Urothelium cell line (cell line): ENCODE measurements at places on chromosomes 7 and 10.

DNA sequence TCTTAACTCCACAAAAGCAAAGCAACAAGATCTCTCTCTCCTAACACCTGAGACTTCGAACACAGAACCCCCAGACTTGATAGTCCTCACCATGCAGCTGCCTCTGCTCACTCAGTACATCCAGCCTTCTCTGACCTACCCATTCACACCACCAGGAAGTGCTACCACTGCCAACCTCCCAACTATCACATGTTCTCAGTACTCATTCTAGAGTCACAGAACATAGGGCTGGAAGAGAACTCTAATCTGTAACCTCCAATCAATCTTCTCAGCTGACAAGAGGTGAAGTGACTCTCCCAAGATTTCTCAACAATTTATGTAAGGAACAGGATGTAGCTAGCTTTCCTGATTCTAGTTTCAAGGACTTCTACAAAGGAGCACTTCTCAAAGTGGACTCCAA lies 3.8 kb downstream of the NUDCD3 start:
- DNase-seq, result no peak

DNA sequence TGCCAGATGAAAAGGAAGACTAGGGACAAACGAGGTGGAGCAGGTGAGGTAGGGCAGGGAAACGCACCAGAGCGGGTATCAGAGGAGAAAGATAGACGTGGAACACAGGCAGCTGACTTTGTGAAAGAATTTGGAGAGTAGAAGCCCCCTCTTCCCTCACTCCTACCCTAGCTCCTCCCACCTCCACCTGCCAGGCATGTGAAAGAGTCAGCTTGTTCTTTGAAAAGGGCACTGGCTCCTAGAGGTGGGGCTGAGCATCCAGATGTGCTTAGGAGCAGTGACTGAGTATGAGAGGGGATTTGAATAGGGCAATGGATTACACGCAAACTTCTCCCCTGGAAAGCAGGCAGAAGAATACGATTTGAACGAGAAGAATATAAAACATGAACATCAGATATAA lies 174.2 kb upstream of the INHBA start:
- DNase-seq, result no peak

- DNase-seq, result no peak
These were observed 48.1 kb upstream of the BMS1 start for GRCh38 chr10:42734536-42734935.

DNA sequence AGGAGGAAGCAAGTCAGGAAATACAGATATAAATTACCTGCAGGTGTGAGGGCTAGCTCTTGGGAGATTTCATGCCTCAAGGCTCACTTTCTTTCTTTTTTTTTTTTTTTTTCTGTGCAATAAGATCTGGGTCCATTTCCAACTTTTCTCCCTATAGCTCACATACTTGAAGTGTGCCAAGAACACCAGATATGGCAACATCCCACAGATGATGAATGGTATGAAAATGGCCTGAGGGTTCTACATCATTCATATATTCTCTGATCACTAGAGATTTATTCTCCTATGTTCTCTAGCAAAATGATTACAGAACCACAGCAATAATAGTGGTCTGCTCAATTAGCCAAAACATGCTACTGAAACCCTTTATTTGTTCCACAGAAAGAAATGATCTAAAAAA lies 117.2 kb downstream of the LRRTM3 start:
- no peak for DNase-seq

- DNase-seq, result no peak
These were observed 633.9 kb upstream of the MBL2 start for GRCh38 chr10:53406532-53406931.

DNA sequence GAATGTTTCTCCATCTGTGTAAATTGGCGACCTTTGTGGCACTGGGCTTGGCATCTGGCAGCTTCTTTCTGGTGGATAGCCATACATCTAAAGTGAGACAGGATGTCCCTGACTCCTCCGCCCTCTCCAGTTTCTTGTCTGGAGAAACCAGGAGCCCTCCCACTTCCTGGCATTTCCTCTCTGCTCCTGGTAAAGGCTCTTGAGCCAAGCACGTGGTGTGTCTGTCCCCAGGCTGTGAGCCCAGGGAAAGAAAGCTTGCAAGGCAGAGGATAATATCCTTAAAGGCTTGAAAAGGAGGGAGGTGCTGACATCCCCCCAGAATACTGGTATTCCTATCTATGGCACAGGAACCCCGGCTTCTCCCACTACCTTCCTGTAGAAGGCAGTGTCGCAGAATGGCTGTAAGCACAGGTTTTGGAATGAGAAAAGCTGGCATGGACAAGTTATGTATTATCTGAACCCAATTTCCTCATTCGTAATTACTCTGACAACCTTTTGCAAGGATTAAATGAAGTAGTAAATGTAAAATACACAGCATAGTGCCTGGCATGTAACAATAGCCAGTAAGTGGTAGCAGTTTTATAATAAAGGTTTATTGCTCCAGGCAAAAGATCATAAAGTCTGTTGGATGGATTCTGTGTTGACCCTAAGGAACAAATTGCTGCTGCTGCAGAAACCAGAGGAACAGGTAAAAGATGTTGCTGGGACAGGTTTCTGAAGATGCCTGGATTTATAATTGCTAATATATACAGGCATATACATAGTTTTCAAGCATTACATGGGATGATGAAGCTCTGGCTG lies 11.8 kb upstream of the ACSL5 start:
- DNase-seq, result peak; percentile 46

DNA sequence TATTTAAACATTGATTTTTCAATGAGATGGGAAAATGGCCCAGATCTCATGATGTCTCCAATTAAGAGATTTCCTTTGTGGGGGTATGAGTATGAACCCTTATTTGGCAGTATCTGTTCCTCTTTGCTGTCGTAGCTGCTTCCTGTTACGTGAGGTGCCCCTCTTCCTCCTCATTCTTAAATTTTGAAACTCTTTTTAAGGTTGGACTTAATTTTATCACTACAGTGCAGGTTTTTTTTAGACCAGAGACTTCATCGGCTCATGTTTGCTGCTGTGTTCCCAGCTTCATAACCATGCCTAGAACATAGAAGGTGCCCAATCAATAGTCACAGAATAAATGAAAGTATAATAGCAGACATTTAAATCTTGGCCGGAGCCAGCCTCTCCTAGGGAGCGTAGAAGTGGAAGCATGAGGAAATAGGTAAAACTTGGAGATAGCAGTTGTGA lies 2.4 kb downstream of the MIOS start:
- DNase-seq, result no peak

- peak; percentile 74 for DNase-seq
These were observed 3.4 kb downstream of the DNMBP start for GRCh38 chr10:100006243-100006886.

- DNase-seq, result no peak
These were observed 17.1 kb downstream of the YKT6 start for GRCh38 chr7:44217852-44218402.

DNA sequence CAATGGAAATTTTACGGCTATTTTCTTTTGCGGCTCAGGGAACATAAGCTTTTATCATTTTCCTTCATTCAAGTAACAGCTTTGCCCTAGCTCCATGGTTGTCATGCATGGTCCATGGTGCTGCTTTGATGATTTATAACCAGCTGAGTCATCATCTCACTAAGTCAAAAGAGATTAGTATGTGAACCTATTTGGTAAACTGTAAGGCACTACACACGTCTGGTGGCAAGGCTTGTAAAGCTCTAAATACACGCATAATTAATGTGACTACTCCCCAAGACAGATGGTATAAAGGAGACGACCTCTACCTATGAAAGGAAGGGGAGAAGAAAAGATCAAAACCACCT lies 340.2 kb downstream of the KCNMA1 start:
- peak; percentile 68 for DNase-seq

DNA sequence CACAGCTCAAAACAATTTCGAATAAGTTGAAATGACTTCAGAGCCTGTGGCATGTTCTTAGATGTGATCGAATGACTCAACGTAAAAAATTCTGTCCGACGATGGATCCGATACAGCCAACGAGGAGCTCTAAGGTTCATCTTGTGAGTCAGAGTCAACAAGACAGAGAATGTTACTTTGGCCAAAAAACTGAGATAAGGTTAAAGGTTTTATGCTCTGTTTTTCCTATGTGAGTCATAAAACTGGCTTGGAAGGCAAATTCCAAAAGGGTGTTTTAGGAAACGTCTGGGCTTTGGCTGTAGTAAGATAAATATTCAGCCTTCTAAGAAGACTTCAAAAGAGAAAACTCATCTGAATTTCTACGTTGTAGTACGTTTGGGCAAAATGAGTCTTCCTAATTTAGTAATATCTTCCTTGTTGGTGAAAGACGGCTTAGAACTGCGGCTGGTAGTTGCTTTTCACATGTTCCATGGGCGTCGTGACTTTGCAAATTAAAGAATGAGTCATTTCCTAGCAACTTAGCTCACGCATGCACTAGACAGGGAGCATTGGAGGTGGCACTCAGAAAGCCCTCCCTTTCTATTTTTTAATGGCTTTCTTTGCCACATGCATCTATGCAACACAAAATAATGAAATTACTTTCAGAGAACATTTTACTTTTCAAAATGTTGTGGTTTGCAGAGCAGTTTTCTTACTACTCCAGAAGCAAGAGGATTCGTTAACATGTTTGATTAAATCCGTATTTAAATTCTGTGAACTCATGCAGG lies 28.2 kb downstream of the PFKP start:
- peak; percentile 47 for DNase-seq

GRCh38 chr7:2903682-2904162 lies 59.6 kb upstream of the GNA12 start:
- DNase-seq, result no peak

GRCh38 chr7:39754326-39755120 lies 131.2 kb downstream of the RALA start:
- DNase-seq, result no peak

GRCh38 chr10:3740157-3740871 lies 44.7 kb downstream of the KLF6 start:
- DNase-seq, result no peak

DNA sequence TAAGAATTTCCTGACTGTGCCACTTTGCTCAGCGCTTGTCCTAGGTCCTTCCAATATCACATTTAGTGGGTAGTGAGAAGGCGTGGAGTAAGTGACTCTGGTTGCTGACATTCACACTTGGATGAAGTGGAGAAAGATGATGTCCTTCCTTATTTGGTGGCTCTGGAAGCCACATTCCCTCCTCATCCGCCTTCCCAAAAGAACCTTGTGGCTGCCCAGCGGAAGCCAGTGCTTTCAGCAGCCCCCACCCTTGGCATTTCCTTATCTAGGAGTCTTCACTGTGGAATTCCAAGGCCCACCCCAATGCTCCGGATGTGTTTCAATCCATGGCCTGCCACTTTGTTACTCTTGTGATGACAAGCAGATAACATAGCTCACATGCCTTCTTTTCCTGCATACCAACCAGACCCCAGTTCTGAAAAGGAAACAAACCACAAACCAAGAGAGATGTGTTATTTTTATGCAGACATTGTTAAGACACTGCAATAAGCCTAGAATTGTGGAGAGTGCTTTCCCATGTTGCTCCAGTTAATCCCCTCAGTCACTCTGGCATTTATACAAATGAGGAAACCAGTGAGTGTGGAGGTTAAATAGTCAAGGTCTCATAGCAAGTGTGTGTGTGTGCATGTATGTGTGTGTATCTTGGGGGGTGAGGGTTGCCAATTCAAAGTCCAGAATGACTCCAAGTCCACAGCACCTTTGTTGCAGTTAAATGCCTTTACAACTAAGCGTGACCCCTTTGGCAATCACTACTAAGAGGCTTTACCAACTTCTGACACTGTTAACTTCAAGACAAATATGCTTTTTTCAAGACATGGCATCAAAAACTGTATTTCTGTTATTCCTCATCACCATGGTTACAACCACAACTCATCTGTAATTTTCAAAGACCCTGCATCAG lies 10.3 kb upstream of the ANKRD1 start:
- DNase-seq, result peak; percentile 76

- DNase-seq, result no peak
These were observed 188.1 kb upstream of the PDE1C start for GRCh38 chr7:32258265-32258664.

DNA sequence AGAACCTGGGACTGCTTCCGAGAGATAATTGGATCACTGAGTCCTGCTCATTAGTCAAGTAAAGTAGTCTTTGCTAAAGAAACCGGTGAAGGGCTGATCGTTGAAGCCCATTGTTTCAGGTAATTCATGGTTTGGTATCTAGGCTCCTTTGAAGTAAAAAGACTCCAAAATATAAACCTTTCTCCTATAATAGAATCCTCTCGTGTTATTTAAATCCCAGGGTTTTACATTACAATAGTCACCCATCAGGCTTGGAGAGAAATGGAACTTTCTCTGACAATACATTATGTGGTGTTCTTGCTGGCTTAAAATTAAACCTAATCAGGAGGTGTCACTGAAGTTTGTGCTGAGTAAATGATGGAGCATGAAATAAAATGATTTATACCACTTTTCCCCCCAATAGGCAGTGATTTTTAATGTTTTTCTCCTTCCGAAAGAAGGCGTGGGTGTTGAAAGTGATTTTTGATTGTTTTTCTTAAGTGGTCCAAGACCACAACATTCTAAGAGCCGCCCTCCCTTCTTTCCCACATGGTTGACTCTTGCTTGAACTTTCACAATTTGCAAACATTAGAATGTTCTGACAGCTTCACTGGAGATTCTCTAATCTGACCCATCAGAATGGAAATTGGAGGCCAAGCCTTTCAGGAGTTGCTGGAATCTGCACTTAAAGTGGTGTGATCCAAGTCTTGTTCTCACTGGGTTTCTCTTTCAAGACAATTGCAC lies 44.2 kb downstream of the LRMDA start:
- DNase-seq, result no peak

DNA sequence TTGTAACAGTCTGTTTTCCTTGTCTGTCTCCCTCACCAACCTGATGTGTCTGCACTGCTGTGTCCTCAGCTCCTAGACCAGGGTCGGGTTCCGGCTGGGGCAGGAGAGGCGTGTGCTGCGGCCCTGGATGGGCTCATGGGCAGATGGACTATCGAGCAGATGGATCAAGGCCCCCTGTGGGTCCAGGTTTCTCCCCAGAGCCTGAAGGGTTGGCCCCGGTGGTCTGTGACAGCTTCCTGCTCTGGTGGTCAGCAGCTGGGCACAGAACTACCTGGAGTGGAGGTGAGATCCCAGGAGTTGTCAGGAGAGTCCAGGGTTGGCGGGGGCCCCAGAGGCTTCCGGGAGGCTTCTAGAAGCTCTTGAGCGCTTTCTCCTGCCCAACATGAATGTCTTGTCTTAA lies 75.1 kb downstream of the GRK5 start:
- DNase-seq, result no peak

DNA sequence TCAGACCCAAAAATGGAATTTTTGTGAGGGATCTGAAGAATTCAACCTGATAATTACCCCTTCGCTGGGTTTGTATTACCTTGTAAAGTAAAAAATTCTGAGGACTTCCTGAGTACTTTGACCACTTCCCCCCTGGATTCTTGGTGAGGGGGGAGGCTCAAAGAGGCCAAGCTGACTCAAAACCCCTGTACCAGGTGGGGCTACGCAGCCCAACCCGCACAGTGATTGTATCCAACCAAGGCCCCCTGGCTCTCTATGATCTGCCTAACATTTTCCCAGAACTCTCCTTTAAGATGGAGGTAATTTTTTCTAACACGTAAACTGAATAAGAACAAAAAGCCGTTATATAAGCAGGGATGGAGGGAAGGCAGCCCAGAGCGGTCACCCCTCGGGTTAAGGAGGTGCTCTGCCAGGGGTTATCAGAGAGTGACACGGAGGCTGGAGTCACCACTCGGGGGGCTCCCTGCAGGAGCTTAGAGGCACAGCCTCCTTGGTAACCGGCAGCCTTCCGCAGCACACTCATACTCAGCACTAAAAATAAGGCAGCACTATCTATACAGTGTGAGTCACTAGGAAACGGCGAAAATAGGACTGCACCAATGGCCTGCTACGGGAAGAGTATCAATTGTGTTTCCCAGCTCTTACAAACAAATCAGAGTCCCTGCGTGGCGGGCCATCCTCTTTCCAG lies 255.4 kb downstream of the ELMO1 start:
- no peak for DNase-seq
